ENCODE measurements at places on chromosomes 2 and 18.
A peak's percentile ranks its signal among the peaks of the same experiment; 100 is the strongest.

DNA sequence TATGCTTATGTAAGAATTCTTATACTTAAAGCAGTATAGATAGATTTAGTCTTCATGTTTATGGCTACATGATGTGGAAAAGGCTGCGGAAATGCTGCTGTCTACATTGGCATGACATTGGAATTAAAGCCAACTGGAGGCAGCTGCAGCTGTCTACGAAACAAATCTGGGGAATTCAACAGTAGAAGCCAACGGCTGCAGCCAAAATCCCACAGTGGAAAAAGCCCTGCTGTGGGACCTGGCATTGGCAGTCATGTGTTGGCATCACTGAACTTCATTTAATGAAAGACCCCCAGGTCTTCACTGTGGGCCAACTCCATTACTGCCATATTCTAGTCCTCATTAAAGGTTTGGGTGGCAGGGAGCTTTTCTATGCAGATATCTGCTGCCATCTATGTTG, 223.6 kb downstream of the SLC8A1 start:
- DNase-seq, result no peak

DNA sequence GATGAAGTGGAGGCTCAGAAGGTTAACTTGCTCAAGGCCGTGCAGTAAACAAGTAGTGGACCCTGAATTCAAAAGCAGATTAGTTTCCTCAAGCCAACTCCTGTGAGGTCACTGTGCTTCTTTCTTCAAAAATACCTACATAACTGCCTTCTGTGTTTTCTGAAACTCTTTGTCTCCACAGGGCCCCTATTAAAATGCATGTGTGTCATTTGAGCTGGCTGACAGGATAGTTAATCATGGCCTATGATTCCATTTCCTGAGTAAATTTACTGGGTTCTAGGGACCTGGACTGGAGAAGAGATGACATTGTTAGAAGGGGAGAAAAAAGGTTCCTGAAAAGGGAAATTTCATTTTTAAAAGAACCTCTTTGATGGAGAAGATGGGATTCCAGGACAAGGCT, 12.9 kb upstream of the DTNA start:
- DNase-seq, result peak; percentile 84

- no peak for DNase-seq
Observed at GRCh38 chr2:218146056-218146455, 20.2 kb downstream of the CXCR2 start.

- DNase-seq, result peak; percentile 59
Observed at GRCh38 chr2:96881349-96882195, 11.7 kb upstream of the SEMA4C start.

GRCh38 chr2:10467401-10467800, 19.3 kb upstream of the ODC1 start:
- DNase-seq, result no peak

DNA sequence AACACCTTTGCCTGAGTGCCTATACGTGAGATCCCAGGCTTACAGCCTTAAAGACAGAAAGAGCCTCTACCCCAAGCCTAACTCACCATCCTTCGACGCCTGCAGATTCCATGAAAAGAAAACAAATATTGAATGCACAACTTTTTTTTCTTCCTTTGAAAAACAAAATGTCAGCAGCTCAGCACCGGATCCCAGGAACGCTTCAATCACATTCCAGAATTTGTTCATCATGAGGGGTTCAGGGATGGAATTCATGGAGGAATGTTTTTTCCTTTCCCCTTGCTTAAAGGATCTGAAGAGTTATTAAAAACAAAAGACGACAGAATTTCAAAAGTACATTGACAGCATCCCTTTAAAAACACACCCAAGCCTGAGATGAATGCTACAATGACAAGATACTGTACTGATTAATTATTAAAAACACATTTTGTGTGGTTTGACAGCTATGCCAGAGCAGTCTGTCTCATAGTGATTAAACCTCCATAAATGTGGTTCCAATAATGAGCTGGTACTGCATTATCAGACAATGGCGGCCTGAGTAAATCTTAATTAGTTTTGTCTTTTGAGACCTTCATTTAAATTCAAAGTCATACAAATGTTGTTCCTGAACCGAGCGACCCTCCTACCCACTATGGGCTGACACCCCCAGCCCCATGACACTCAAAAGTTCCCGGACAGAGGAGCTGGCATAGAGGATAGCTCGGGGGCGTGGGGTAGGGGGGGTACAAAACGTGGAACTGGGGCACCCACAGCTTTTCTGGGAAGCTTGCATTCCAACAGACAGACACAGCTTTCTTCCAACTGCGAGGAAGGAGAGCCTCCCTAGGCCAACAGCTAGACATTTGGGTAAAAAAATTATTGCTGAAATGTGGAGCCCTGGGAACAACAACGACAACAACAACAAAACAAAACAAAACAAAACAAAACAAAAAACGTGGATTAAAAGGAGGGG, 227.5 kb downstream of the TTC32 start:
- DNase-seq, result no peak

DNA sequence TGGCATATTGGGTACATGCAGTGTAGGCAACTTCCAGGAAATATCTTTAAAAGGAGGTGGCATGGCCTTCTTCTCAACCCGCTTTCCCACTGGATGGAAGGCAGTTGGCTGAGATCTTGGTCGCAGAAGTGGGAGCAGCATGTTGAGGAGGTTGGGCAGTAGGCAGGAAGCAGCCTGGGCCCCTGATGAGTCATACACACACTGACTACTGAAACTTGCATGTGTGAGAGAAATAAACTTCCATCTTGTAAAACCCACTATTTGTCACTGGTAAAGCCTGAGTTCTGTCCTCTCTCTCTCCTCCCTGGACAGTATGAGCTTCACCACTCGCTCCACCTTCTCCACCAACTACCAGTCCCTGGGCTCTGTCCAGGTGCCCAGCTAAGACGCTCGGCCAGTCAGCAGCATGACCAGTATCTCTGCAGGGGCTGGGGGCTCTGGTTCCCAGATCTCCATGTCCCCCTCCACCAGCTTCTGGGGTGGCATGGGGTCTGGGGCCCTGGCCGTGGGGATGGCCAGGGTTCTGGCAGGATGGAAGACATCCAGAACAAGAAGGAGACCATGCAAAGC, 233.8 kb upstream of the SPRED2 start:
- peak; percentile 64 for DNase-seq

- DNase-seq, result no peak
Observed at GRCh38 chr18:25815659-25816058, 274.8 kb downstream of the SS18 start.

DNA sequence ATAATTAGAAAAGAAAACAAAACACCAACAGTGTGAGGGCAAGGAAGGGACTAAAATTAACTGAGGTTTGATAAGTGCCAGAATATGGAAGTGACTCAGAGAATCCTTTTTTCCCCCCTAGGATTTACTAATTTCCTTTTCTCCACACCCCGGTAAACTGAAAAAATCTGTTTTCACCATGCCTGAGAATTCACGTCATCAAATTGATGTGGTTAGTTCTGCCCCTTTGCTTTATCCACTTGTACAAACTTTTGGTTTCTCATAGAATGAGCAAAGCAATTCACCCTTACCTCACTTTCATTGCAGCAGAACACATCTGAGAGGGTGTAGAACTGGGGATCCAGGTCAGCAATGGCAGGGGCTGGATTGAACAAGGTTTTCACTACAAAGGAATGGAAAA, 57.8 kb downstream of the RBKS start:
- peak; percentile 35 for DNase-seq

GRCh38 chr2:3779496-3780049, 76.2 kb downstream of the DCDC2C start:
- peak; percentile 40 for DNase-seq

- no peak for DNase-seq
Observed at GRCh38 chr2:85010404-85010803, 39.4 kb downstream of the KCMF1 start.

- no peak for DNase-seq
Observed at GRCh38 chr2:74474899-74475298, 2.4 kb upstream of the MRPL53 start.

GRCh38 chr2:238688193-238689153, 159.4 kb upstream of the TWIST2 start:
- no peak for DNase-seq

DNA sequence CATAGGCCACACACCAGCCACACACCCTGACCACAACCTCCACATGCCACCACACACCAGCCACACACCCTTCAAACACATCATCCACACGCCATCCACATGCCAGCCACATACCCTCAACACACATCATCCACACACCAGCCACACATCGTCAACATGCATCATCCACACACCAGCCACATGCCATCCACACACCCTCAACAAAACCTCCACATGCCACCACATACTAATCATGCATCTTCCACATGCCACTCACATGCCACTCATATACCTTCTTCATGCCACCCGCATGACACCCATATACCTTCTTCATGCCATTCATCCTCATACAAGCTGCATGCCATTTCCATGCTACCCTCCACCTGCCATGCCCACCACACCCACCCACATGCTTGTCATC, 12.4 kb downstream of the TNS1 start:
- no peak for DNase-seq

- DNase-seq, result peak; percentile 7
Observed at GRCh38 chr2:101251844-101252407, 760 bp upstream of the CNOT11 start.

GRCh38 chr18:24021505-24021904, 7.0 kb downstream of the TTC39C start:
- DNase-seq, result no peak

GRCh38 chr2:47177043-47177565, 22.0 kb upstream of the STPG4 start:
- no peak for DNase-seq

- no peak for DNase-seq
Observed at GRCh38 chr2:74448771-74449170, 6.1 kb upstream of the INO80B start.

- DNase-seq, result no peak
Observed at GRCh38 chr2:157761520-157761919, 114.6 kb downstream of the ACVR1 start.

- DNase-seq, result no peak
Observed at GRCh38 chr2:64649626-64650025, 4.1 kb downstream of the SERTAD2 start.

GRCh38 chr2:203033395-203033794, 18.7 kb downstream of the NBEAL1 start:
- DNase-seq, result no peak

DNA sequence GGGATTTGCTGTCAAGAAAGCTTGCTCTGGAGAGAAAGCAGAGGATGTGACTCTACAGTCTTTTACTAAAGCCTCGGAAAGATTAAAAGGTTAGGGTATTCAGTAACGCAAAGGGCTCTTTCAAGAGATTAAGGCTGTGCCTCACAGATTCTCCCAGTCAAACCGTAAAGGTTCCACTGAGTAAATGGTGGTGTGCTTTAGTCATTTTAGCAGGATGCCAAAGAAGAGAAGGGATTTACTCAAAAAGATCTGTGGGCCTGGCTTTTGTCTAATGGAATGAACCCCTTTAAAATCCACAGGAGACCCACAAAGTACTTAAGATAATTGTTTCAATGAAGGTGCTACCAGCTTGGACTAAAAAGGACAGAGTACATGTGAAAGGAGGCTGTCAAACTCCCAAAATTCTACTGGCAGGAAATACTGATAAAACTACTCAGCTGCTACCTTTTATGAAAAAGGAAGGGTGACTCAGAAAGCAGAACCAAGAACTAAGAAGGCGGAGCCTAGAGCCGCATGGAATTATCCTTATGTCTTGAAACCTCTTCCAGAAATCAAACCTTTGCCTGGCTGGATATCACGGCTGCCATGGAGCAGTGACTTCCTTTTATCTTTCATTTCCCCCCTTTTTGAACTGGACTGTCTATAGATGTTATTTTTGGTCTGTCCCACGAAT, 670.2 kb upstream of the ZEB2 start:
- DNase-seq, result peak; percentile 76

GRCh38 chr18:7164323-7165004, 46.9 kb upstream of the LAMA1 start:
- no peak for DNase-seq

- DNase-seq, result no peak
Observed at GRCh38 chr2:47803770-47804169, 20.8 kb downstream of the MSH6 start.

DNA sequence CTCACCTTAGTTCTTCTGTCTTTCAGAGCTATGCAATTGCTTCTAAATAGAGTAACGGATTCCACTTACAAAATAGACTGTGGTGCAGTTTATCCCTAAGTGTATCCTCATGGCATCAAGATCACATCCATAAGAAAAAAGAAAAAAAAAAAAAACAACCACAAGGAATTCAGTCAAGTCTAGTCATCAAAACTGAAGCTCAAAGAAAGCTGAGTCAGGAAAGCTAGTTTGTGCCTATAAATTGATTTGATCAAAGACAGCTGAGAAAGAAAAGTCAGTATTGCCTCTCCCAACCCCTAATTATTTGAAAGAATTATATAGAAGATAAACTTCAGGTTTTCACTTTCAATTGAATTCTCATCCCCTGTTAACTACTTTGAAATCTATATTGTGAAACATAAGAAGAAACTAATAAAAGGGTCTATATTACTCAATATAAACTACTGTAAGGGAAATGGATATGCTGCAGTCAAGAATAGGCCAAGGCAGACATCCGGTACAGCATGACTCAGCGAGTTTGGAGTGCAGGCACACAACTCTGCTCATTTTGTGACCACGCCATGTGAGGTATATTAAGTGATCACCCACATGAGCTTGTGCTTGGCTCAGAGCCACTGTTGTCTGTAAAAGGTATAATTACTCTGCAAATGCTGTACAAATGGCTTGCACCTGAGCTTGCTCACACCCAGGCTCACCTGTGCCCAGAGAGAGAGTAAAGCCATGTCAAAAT, 568.1 kb upstream of the CRIM1 start:
- no peak for DNase-seq

DNA sequence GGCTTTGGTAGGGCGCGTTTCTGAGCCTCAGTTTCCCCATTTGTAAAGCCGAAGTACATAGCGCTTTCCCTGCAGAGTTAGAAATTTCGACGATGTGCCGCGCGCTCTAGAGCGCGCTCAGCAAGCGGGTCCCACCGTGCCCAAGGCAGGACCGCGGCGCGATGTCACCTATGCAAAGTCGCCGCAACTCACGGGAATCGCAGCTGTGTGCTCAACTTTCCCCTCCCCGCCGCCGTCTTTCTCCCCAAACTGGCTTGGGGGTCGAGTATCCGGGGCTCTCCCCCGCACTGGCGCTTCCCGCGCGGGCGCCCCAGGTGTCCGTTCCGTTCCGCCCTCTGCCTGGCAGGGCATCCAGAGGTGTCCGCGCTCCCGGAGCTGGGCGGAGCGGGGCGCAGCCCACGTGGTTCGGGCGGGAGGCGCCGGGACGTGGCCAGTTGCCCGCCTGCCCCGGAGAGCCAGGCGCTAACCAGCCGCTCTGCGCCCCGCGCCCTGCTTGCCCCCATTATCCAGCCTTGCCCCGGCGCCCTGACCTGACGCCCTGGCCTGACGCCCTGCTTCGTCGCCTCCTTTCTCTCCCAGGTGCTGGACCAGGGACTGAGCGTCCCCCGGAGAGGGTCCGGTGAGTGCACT, at the start of gene MLPH:
TSS of gene MLPH (plus strand) at position 433 of the 630 bp plus-strand sequence. CDS start 6,176 bp downstream, outside the sequence.
- DNase-seq, result no peak

- no peak for DNase-seq
Observed at GRCh38 chr2:12265646-12266045, 451.1 kb upstream of the TRIB2 start.

DNA sequence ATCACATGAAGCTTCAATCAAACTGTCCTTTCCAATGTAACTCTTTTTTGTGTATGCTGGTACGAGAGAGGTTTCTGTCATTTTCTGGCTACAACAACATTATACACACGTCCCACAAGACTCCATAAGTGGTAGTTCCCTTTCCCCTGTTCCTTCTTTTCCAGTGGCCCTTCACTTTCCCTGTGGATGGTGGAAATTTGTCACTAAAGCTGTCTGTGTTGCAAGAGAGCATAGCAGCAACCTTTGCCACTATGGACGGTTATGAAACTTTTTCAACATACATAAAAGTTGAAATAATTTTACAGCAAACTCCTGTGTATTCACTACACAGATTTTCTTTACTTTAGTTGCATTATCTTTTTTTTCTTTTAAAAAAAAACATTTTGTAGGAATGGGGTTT, 18.7 kb downstream of the DBI start:
- no peak for DNase-seq
